Esophagus squamous epithelium (tissue), 5 donors: ENCODE measurements at places on chromosomes 5 and 9.

- no peak for DNase-seq
Measured at GRCh38 chr9:137161558-137162486, 8.0 kb downstream of the LRRC26 start.

GRCh38 chr5:65395526-65396155 lies 86.1 kb downstream of the ADAMTS6 start:
- no peak for DNase-seq

DNA sequence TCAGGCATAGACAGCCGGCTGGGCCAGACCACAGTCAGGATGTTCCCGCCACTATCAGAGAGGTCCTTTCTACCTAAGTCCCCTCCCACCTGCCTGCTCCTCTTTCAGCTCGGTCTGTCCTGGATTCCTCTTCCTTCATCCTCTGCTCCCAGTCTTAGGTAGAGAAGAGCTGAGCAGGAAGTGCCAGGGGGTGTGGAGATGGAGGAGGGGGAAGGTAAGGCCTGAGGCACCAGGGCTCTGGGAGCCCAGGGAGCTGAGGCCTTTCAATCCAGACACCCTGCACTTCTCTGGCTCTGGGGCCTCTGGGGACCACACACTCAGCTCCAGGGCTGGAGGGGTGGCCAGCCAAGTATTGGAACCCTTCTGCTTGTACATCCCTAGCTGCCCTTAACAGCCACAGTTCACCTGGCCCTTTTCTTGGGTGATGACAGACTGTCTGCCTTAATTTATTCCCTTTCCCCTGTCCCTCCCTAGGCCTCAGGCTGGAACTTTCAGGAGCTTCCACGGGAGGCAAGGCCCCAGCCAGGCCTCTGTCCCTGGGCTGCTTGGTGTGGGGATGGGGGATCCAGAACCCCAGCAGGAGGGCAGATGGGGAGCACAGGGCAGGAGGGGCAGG lies 15.6 kb downstream of the IRF1 start:
- no peak for DNase-seq

DNA sequence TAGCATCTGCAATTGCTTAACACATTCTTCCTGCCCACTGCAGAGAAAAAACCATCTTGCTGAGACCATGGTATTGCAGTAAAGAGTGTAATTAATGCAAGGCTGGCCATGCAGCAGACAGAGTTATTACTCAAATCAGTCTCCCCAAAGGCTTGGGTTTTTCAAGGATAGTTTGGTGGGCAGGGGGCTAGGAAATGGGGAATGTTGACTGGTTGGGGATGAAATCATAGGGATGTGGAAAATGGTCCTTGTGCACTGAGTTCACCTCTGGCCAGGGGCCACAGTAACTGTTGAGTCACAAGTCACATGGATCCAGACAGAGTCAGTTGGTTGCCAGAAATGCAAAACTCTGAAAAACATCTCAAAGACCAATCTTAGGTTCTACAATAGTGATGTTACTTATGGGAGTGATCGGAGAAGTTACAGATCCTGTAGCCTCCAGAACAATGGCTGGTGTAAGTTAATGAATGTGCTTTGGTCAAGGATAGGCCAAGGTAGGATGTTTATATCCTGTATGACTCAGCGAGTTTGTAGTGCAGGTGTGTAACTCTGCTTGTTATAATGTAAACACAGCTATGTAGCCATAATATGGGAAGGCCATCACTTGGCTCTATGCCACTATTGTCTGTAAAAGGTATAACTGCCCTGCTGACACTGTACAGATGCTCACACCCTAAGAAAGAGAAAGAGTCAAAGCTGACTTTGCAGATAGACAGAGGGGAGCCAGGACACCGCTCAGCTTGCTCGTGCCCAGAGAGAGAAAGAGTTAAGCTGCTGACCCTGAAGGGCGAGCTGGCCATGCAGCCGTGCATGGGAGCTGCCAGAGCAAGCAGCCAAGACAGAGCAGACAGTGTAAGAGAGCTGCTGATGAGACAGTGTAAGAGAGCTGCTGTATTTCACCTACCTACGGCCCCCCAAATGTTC lies 27.2 kb downstream of the C9orf152 start:
- no peak for DNase-seq

GRCh38 chr5:35182910-35183535 lies 47.3 kb downstream of the PRLR start:
- no peak for DNase-seq

- no peak for DNase-seq
Measured at GRCh38 chr9:101427358-101427757, 8.2 kb downstream of the ALDOB start.

GRCh38 chr5:81121273-81121672 lies 111.8 kb upstream of the CKMT2 start:
- no peak for DNase-seq

- DNase-seq: no peak
Measured at GRCh38 chr9:29548436-29548835, 1975.2 kb upstream of the C9orf72 start.

- DNase-seq: no peak
Measured at GRCh38 chr5:66306105-66306843, 162.2 kb downstream of the SREK1 start.

DNA sequence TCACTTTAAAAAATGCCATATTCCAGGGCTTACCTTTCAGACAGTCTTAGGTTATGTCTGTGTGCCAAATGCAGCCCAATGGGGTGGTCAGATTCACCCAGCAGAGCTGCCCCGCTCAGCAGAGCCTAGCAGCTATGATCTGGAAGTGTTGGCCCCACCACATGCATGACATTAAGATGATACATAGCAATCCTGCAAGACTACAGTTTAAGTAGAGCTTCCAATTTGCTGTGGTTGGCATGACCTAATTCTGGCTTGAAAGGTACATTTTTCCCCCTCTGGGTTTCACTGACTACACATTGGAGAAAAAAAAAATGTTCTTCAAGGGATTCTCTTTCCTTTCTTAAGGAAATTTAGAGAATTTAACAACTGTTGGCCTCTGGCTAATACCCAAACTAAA lies 22.5 kb downstream of the MEF2C start:
- DNase-seq: no peak

DNA sequence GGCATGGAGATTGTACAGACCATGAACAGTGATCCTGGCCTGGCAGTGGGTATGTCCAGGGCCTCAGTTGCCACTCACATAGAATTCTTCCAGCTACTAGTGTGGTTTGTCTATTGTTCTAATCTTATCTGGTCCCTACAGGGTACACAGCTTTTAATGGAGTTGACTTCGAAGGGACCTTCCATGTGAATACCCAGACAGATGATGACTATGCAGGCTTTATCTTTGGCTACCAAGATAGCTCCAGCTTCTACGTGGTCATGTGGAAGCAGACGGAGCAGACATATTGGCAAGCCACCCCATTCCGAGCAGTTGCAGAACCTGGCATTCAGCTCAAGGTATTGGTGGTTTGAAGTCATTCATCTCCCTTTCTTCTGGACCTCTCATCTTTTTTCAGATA lies 43.8 kb downstream of the THBS4 start:
- no peak for DNase-seq

- DNase-seq: no peak
Measured at GRCh38 chr9:112669326-112669725, 48.6 kb downstream of the INIP start.

DNA sequence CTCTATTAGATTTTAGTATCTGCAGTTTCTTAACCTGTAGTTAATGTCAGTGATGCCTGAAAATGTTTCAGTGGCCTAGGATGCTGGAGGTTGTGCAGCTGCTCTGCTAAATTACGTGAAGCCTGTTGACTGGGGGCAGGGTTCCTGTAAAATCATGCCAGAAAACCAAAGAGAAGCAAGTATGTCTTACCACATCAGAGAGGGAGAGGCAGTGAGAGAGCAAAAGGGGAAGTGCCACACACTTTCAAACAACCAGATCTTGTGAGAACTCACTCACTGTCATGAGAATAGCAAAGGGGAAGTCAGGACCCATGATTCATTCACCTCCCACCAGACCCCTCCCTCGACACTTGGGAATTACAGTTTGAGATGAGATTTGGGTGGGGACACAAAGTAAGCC lies 83.9 kb upstream of the CYLC2 start:
- no peak for DNase-seq

DNA sequence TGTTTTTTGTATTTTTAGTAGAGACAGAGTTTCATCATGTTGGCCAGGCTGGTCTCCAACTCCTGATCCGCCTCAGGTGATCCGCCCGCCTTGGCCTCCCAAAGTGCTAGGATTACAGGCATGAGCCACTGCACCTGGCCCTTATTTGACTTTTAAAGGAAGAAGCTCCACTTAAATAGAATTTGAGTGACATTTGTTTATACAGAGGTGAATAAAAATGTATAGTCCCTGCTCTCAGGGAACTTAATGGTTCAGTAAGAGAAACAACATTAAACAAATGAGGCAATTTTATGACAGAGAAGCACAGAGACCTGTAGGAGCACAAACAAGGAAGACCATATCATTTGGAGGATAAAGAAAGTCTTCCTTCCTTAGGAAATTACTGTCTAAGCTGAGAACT lies 65.7 kb downstream of the C9orf152 start:
- no peak for DNase-seq

- DNase-seq: no peak
Measured at GRCh38 chr5:140292212-140293036, 10.5 kb downstream of the PFDN1 start.

DNA sequence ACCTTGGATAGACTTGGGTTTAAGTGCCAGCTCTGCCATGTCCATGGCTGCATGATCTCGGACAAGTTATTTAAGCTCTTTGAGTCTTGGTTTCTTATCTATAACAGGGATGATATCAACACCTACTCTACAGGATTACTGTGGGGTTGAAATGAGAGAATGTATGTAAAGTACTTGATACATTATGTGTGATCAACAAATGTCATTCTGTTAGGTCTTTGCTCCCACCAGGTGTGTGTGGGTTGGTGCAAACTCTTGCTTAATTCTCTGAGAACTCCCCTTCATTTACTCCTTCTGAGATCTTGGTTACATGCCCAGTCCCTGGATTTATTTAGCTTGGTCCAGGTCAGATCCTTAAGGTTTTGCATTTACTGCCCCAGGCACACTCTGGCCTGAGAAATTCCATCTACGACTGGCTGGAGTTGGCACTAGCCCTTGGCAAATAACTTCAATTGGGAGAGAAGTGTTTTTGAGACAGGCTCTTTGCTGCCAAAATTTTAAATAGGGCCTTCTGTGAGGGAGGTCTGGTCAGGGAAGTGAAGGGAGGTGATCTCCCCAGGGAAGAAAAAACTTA lies 63.5 kb upstream of the KLF9 start:
- no peak for DNase-seq

- DNase-seq: no peak
Measured at GRCh38 chr5:172370648-172371545, 83.4 kb downstream of the SH3PXD2B start.

DNA sequence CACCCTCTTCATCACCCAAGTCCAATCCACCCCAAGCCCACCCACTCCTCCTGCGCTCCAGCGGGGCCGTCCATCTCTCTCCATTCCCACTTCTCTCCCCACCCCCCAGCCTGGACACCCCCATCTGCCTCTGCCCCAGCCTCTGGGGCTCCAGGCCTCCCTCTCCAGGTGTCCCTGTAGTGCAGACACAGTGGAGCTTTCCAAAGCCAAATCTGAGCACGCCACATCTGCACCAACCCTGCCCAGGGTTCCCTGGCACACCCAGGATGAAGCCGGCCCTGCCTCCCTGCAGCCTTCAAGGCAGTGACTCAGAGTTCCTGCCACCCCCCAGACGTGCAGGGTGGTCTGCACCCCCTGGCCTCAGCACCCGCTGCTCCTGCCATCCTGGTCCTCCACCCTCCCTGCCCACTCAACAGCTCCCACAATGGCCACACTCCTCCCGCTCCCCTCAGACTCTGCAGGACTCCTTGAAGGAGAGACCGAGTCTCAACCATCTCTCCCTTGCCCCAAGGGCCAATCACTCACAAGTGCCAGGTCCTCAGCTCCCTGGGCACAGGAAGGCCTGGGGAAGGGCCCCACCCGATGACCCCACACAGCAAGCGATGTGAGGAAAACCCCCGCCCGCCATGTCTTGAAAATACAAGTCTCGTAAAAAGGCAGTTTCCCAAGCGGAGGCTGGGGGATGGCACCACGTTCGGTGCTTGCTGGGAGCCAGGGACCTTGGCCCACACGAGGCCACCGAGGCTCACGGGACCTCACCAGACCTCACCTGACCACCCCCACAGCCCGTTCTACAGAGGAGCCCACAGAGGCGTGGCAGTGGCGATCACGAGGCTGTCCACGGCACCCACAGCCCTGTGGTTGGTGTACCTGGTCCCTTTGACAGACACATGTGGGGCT lies 22.2 kb downstream of the VAV2 start:
- DNase-seq: no peak

- no peak for DNase-seq
Measured at GRCh38 chr9:109320331-109320741, 523 bp downstream of the EPB41L4B start.
